ENCODE measurements at places on chromosomes 3 and 15.

DNA sequence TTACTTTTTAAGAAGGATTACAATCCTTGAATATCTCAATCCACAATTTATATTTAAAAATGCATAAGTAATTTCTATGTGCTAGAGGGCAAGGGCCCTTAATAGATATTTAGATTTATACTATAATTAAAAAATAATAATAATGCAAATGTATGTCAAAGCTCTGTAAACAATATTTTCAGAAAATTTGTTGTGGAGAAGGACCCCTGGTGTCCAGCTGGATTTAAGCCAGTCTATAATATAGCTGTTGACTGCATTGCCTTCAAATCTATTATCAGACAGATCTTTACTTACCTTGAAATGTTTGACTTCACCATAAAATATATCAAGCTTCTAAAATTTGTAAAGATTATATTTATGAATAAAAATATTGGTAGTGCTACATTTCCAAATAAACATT lies 65.6 kb downstream of the ZBTB20 start:
- no peak for DNase-seq

GRCh38 chr15:33005582-33005981 lies 188.9 kb downstream of the FMN1 start:
- DNase-seq, result no peak

- no peak for DNase-seq
Observed at GRCh38 chr3:150797155-150797554, 34.2 kb upstream of the SIAH2 start.

DNA sequence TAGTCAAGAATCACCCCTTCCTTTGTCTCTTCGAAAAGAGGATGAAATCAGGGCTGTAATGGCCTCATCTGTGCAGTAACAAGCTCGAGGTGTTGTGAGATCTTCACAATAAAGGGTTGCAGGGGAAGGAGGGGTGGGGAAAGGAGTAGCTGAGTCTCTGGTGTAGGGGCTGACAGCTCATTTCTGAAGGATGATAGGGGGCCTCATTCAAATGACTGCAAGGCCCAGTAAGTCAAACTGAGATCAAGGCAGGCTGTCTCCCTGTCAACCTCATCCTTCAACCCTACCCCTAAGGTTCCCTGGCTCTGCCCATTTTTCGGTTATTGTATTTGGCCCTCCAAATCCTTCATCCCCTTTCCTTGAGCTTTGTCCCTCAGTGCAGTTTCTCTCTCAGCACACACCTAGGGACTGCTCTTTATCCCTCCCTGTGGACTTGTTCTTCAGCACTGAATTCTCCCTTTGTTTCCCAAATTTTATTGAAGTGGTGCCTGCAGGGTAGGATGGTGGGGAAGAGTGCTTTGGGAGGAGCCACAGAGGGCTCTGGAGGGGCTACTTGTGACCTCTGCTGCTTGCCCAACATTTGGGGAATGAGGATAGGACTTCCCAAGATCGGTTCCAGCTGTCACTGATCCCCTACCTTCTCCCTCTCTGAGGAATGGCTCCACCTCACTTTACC lies 38.1 kb downstream of the ZNF589 start:
- no peak for DNase-seq

DNA sequence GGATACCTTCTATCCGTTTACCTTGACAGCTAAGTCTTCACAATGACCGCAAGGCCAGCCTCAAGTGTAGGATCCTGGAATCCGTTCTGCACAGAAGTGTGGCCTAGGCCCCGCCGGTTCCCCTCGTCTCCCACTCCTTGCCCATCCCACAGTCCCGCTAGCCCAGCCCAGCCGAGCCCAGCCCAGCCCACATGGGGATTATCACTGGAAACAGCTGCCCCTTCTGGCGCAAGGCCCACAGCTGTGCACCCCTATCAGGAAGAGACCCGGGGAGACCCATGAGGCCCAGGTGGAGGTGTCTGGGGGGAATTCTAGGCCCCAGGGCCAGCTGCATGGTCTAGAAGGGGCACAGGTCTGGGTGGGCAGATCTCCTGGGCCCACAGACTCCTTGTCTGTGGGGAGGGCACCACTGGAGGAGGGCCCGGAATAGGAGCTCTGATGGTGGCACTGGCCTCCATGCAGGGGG lies 27.9 kb upstream of the KLF13 start:
- no peak for DNase-seq

DNA sequence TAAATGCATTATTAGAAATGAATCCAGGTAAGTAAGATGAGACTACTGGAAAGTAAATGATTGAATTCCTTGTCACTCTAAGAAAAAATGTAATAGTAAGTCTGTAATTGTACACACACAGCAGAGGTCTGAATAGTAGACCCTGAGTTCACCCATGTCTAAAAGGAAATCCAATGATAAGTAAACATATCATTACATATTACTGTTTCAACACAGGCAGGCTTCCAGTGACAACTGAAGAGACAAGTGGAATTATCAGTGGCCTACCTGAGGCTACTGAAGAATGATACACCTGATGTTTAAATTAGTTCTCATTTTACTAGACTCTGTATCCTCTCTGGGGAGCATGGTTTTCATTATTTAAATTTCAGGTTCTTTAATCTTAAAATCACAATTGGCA lies 6.2 kb upstream of the CCNL1 start:
- DNase-seq, result no peak

DNA sequence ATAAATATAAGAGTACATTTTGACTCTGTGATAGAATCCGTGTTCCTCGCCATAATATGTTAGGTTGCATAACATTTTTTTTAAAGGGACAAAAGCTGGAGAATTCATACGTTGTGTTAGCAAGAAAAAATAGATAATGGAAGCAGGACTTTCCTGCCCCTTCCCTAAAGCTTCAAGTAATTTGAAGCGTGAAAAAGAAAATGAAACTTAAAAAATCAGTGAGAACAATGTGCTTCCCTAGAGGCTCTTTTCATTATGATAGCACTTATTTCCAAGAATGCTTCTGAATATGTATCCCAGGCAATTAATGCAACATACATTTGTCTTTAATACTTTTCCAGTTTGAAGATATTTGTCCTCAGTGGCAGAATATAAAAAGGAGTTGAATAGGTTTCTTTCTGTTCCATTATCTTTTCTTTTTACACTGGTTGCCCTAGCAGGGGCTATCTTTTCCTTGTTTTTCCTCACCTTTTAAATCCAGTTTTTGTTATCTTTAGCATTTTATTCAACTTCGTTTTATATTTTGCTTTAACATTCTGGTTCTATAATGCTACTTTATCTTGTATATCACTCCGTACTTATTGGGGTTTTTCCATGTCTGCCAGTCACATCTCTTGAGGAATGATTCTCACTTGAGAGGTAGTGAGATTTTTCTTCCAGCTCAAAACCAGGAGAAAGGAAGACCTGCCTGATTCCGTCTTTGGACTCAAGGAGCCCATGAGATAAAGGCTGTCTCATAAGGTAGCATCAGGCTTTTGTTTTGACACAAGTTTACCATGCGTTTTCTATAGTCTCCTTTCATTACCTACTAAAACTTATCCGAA lies 113.8 kb downstream of the MBNL1 start:
- no peak for DNase-seq

DNA sequence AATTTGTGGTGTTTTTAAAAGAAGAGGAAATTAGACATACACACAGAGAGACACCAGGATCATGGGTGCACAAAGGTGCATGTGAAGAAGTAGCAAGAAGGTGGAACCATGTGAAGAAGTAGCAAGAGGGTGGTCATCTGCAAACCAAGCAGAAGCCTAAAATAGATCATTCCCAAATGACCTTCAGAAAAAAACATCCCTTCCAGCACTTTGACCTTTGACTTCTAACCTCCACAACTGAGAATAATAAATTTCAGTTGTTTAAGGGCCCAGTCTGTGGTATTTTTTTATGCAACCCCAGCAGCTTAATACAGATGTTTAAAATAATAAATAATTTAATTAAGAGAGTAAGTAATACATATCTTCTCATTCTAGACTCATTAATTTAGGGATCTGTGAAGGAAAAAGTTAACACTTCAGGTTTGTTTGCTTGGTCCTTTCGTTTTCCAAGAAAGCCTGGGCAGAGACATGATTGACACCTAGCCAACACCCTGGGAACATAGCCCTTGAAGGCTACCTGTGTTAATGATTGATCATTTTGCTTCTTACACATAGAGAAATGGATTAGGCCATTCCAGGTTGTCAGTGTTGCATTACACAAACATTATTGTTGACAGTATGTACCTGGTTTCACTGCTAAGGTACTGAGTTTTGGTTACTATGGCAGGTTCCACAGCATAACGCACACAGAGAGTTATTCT lies 1331.2 kb upstream of the GBE1 start:
- DNase-seq, result no peak

- no peak for DNase-seq
Observed at GRCh38 chr15:50095938-50096821, 22.9 kb downstream of the ATP8B4 start.

DNA sequence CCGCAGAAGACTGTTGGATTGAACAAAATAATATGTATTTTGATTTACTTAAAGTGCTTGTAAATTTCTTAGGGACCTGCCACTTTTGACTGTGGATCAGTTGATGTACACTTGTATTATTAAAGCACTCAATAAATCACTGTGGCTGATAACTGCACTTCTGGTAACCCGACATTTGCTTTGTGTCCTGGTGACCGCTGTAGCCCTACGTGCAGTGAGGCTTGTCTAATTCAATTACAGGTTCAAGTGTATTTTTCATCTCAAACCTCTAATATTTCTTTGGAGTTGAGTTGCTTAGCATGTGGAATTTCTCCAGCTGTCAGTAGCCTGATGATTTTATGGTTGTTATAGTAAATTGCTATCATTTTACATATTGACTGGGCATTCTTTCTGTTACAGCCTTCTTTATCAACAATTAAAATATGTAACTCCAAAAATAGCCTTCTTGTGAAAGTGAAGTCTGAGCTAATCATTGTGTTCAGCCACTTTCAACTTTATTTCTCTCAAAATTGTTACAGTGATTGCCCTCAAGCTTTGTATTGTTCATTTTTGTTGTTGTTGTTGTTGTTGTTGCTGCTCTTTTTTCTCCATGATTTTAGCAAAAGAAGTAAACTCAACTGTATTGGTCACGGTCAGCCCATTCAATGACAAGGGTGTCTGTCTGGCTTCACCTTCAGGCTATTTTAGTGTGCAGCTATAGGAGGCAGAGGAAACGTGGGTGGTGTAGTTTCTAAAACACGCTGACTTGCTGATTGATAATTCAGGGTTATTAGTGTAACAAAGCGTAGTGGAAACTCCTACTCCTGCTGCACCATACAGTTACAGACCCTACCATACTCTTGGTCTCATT lies 215.1 kb upstream of the UBE2E1 start:
- DNase-seq, result no peak

DNA sequence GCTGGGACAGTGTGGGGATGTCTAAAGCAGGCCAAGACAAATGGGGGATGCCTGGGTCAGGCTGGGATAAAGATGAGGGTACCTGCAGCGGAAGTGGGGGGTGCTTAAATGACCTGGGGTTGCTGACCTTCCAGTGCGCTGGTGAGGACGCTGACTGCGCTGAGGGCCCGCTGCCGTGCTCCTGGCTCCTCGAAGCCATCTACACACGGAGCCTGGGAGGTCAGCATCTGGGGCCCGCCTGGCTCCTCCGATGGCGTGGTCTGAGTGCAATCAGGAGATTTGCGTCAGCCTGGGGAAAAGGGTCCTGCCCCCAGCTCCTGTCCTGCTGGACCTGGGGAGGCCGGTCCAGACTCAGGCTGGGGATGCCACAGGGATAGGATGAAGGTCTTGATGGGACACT lies 50.7 kb downstream of the SCN5A start:
- DNase-seq, result no peak

DNA sequence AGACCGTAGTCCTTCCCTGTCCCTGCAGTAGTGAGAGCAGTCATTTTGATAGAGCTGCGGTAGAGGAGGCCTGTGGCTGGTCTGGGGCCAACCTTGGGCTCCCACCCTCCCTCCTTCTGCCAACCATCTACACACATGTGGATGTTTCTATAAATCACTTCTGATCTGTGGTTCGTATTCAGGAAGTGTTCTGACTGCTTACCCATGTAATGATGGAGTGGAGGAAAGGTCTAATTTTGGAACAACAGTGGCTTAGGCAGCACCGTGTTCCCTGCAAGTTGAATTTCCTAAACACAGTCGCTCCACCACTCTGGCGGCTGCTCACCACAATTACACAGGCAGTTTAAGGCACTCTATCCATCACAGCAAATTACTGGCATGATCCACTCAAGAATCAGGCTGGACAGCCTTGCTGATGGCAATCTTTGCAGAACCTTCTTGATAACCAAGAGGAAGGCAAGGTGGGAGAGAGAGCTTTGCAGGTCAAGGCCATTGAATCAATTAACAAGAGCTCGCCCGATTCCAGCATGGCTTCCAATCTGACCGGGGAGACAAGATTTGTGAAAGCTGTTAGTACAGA lies 104.7 kb upstream of the VEPH1 start:
- no peak for DNase-seq

- no peak for DNase-seq
Observed at GRCh38 chr15:27646531-27646930, 452.6 kb downstream of the OCA2 start.

DNA sequence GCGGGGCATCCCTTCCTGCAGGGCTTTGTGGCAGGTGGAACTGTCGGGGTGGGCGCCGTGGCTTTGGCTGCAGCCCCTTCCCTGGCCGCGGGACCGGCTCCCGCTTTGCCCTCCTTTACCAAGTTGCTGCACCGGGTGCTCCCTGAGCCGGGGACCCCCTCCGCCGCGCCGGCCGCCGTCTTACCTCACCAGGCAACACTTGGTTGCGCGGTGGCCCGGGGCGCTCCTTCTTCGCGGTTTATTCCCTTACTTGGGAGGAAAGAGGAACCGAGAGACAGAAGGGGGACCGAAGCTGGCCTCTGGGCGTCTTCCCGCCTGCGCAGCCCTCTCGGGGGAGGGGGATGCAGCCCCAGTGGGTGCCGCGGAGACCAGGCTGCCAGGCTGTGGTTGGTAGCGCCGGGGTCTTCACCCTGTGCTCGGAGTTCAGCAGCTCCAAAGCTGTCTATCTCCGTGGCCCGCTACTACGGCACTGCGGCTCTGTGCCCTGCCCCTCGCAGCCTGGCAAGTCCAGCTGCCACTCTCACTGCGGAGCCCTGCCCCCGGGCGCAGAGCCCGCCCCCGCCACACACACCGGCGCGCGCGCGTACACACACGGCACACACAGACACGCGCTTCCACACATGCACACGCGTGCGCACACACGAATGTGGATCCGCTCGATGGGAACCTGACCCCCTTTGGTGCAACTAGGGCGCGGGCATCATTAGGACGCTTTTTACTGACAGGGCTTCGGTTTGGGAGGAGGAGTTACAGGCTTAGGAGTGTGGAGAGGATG lies at the start of gene DGKG:
DGKG (minus strand) TSS at position 473 of the 775 bp plus-strand sequence. CDS start 41,775 bp downstream, outside the sequence.
- no peak for DNase-seq

DNA sequence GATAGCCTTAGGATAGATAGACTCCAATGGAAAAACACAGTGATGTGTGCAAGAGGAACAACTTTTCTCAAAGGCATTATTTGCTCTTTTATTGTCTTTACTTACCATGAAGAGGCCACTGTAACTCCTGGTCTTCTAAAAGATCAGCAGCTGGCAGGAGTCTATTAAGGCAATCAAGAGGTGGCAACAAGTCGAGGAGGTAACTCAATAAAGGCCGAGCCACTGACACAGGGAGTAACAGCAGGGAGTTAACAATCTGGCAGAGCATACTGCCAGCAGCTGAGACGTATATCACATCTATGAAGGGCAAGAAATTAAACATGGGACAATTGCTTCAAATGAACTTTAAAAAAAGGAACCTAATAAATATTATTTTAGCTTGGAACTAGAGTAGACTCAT lies 106.2 kb downstream of the HERC1 start:
- DNase-seq, result no peak

GRCh38 chr3:10700821-10701220 lies 115.2 kb upstream of the SLC6A11 start:
- DNase-seq, result no peak
